T-helper 9 cell (primary cell): ENCODE measurements at places on chromosomes 4 and X.

DNA sequence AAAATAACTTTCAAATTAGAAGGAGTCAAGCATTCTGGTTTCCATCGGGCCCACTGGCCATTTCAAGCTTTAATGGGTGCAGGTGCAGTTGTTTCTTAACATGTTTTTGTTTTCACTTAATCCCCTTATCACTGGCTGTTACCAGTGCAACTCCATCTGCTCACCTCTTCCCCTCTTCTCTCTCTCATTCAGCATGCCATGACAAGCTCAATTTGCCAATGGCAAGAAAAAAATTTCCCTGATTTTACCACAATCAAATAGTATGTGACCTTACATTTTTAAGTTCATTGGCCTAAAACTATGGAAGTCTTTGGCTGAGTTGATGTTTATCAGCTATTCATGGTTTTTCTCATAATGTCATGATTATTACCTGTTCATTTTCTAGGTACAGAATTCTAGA is 299.1 kb upstream of the BMP3 start:
- no peak for DNase-seq

GRCh38 chr4:52999626-53000025 is 137.5 kb downstream of the RASL11B start:
- DNase-seq = no peak

- DNase-seq = no peak
Measured at GRCh38 chr4:111618908-111619307, 526.3 kb upstream of the FAM241A start.

DNA sequence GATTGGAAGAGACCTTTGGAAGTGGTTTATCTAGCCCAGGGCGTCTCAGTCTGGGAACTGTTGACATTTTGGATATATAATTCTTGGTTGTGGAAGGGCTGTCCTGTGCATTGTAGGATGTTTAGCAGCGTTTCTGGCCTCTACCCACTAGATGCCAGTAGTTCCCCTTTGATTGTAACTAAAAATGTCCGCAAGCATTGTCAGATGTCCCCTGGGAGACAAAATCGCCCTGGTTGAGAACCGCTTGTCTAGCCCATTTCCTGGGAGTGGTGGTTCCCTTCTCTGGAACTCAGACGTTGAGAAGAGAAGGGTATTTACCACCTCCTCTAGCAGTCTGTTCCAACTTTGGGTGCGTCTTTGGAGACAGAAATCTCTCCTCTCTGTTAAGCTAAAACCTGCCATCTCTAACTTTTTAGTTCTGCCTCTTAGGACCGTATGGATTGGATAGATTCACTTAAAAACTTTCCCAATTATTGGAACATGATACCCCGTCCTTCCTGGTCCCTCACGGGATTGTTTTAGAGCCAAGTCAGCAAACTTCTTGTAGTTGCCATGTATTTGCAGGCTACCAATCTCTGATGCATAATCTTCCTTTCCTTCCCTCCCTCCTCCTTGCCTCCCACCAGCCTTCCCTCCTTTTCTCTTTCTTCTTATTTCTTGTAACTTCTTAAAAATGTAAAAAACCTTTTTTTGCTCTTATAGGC is 13.9 kb downstream of the TMEM165 start:
- no peak for DNase-seq

DNA sequence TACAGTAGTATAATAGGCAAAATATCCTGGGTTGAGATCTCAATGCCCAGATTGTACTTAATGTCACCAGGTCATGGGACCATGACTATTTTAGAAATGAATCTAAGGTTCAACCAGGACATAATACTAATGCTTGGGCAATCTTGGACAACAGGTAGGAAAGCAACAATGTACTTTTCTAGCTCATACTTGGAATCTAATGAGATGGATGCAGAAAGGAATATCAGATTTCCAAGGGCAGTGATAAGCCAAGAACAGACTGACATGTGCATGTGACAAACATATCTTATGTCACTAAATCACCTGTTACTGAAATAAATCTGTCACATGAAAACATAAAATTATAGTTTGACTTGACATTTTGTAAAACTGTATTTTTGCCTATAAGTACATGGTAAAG is 51.1 kb downstream of the RPS6KA3 start:
- no peak for DNase-seq

DNA sequence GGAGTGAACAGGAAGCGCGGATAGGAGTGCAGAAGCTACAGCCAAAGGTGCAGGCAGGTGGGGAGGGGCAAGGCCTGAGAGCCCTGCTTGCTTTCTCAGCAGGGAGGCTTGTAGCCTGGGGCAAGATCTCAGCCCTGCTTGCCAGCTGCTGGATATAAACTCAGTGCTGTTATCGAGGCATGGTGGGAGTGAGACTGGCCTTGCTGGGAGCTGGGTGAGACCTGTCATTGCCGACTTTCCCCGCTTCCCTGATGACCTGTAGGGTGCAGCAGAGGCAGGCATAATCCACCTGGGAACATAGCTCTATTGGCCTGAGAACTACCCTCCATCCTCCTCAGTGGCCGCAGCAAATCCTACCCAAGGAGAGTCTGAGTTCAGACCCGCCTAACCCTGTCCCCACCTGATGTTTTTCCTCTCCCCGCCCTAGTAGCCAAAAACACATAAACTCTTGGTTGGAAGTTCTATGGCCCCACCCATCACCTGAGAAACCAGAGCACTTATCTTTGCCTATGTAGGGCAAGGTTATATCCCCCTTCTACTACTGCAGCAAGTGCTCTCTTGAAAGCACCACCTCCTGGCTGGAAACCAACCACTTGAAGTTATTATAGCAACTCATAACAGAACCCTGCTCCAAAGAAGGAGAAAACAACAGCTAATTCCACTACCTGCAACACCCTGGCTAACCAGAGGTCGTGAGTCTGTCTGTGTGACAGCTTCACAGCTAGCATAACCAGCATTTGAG is 80.7 kb downstream of the FHIP1A start:
- DNase-seq = no peak

DNA sequence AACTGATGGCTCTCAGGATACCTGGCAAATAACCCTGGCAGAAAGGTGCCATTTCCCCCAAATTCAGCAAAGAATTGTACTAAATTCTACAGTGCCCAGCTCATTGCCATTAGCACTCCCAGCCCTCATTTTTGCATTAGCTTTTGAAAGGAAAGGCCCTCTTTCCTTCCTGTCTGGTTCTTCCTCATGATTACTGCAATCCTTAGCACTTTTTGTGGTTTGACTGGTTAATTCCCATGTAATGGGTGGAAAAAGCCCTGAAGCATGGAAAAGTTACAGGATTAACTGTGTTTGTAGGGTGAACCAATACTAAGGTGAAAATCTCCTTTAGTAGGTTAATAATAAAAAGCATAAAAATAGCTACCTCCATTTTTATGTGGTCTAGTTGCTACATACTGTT is 139.5 kb downstream of the NPNT start:
- no peak for DNase-seq

- DNase-seq = no peak
Measured at GRCh38 chr4:61605984-61606383, 405.9 kb downstream of the ADGRL3 start.

- no peak for DNase-seq
Measured at GRCh38 chrX:53280331-53281320, 758 bp downstream of the IQSEC2 start.

- no peak for DNase-seq
Measured at GRCh38 chr4:73989031-73989430, 1.0 kb upstream of the PPBP start.

DNA sequence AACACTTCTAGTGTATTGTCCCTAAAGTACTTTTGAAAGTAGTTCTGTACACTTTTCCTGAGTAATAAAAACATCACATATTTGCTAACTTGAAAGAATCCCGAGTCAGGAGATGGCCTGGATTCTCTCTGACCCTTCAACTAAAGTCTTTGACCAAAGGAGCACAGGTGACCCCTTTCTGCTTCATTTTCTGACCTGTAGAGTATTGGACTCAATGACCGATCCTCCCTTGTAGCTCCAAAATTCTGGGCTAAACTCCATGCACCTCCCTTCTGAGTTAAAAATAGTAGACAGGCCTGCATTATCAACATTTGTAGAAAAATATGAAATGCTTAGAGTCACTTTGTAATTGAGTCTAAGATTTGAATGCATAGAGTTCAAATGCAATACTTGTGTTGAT is 4.0 kb upstream of the TAPT1 start:
- no peak for DNase-seq

DNA sequence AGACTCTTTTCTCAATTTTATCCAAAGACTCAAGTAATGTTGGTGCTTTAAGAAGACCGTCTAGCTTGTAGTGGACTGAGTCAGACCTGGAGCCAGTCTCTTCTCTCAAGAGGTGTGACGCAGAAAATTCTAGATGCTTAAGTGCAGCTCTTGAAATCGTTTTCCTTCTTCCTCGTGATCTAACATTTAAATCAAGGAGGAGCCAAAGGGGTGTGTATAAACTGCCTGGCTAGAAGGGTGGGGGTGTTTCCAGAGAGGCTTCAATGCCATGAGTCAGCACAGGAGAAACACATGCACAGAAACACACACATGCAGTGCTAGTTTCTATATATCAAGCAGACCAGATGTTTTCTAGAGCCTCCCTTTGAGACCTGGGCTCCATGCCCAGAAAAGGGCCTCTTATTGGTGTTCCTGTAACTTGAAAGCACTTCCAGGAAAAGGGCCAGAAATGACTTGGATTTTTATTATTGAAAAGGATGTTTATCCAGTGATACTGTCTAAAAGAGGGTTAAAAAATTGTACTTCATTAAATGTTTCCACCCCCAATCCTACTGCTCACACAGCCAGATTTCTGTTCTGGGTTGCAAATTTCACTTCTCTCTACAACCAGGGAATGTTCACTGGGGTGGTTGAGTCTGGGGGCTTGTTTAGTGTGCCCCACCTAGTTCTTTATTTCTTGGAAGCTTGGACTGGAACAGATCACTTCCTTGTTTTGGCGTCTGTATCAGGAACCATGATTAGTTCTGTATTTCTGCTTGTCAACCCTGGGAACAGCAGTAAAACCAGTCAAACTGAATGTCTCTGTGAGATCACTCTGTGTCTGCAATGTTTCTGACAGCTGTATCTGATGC is at the start of gene CLIC2:
TSS of gene CLIC2 (minus strand) at position 129 of the 851 bp plus-strand sequence. CDS start 187 bp downstream, outside the sequence.
- DNase-seq = no peak

DNA sequence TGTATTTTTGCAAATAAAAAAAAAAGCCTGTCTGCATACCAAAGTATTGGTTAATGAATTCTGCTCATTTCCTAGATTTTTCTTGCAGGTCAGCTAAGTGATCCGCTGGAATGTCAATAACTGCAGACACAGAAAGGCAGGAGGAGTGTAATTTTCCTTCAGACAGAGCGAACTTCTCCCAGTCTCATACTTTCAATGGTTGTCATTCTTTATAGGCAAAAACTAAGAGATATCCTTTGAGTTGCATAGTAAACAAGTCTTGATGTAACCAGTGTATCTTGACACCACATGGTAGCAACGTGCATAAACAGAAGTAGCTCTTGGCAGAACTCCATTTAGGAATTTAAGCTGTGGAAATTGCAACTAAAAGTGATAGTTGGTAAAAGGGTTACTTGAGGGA is 8.2 kb downstream of the CAPN6 start:
- DNase-seq = no peak

GRCh38 chrX:109830157-109830703 is 97.2 kb upstream of the ACSL4 start:
- DNase-seq = no peak

DNA sequence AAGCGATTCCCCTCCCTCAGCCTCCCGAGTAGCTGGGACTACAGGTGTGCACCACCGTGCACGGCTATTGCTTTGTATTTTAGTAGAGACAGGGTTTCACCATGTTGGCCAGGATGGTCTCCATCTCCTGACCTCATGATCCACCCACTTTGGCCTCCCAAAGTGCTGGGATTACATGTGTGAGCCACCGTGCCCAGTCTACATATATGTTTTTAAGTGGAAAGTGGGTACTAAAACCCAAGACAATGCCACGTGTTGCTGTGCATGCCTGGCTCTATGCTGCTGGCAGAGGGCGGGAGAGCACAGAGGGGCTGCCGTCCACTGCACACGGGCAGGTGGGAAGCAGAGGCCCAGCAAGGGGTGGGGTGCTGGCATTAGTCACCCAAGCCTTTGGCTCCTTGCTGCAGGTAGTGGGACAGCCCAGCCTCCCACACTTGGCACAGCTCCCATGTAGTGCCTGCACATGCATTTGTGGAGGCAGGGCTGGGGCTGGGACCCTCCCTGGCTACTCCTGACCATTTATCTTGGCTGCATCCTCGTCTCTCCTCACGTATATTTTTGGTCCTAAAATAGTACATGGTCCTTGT is 3.5 kb downstream of the EMD start:
- no peak for DNase-seq

- DNase-seq = no peak
Measured at GRCh38 chr4:34182306-34182705, 2062.0 kb downstream of the ARAP2 start.

DNA sequence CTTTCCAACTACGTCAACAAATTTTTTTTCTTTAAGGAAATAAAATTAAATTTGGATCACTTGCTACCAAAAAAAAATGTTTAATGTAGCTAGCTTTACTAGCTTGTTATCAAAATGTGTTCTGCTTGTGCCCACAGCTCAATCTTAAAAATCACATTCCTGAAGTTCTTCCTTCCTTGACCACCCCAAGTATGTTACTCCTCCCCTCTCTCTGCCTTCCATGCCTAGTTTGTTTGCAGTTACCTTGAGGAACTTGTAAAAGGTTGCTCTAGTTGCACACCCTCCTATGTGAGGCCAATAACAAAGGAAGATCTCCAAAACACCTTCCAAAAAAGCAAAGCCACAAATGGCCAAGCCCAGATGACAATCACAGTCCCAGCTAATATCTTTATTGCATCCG is 19.6 kb upstream of the TMEM184C start:
- no peak for DNase-seq

- DNase-seq = no peak
Measured at GRCh38 chrX:69062493-69062892, 102.8 kb downstream of the PJA1 start.

- DNase-seq = no peak
Measured at GRCh38 chrX:98068024-98068580, 1184.4 kb downstream of the RPA4 start.

DNA sequence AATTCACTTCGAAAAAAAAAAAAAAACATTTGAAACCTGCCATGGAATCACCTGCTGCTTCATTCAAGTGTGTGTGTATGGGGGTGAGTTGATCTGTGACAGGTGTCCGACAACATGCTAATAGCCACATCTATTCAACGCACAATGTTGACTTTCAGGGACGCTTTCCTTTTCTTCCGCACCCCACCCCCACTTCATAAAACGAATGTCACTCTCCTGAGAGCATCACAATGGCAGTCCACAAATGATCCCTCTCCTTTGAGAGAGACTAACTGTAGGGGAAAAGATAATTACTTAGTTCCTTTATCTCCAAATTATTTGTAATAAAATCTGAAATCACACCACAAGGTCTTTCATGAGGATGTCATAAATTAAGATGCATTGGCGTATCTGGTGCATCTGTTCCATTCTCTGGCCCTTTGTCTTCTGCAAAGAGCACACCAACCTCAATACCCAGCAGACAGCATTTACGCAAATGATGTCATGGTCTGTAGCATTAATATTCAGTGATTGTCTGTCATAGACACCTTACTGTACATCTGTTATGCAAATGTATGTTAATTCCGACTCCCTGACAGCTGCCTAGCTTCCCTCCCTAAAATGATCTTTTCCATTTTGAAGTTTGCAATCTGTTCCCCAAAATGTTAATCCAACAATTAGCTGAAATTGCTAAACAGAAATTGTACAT is 640.0 kb upstream of the BOD1L1 start:
- DNase-seq = no peak

GRCh38 chr4:72568959-72569718 is at the start of gene ADAMTS3:
TSS of gene ADAMTS3 (minus strand) at chr4:72569221. CDS start at chr4:72568762, 459 bp downstream.
- no peak for DNase-seq

- DNase-seq = no peak
Measured at GRCh38 chr4:30717208-30718020, 2.8 kb upstream of the PCDH7 start.
